ENCODE measurements at places on chromosomes 2 and 18.

- no peak for DNase-seq
Measured at GRCh38 chr2:236813766-236814165, 244.1 kb downstream of the ACKR3 start.

- no peak for DNase-seq
Measured at GRCh38 chr2:239531456-239532241, 130.8 kb upstream of the HDAC4 start.

DNA sequence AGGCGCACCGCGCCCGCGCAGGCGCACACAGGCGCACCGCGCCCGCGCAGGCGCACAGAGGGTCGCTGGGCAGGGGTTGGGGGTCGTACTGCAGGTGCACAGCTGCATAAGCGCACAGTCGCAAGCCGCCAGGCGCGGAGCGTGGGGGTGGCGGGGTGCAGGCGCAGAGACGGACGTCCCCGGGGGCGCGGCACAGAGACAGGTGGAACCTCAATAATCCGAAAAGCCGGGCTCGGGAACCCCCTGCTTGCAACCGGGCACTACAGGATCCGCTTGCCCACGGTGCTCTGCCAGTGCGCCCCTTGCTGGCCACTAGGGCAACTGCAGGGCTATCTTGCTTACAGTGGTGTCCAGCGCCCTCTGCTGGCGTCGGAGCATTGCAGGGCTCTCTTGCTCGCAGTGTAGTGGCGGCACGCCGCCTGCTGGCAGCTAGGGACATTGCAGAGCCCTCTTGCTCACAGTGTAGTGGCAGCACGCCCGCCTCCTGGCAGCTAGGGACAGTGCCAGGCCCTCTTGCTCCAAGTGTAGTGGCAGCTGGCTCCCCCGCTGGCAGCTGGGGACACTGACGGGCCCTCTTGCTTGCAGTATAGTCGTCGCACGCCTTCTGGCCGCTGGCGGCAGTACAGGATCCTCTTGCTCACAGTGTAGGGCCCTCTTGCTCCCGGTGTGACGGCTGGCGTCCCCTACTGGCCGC lies 34.9 kb downstream of the FAM110C start:
- peak; percentile 47 for DNase-seq

GRCh38 chr18:46464926-46465655 lies 191.9 kb downstream of the LOXHD1 start:
- DNase-seq: no peak

GRCh38 chr2:170313347-170313991 lies 135.5 kb downstream of the MYO3B start:
- DNase-seq: no peak

GRCh38 chr2:51918113-51918512 lies 886.2 kb upstream of the NRXN1 start:
- DNase-seq: no peak

GRCh38 chr18:79599441-79599931 lies 80.1 kb upstream of the CTDP1 start:
- DNase-seq: no peak

DNA sequence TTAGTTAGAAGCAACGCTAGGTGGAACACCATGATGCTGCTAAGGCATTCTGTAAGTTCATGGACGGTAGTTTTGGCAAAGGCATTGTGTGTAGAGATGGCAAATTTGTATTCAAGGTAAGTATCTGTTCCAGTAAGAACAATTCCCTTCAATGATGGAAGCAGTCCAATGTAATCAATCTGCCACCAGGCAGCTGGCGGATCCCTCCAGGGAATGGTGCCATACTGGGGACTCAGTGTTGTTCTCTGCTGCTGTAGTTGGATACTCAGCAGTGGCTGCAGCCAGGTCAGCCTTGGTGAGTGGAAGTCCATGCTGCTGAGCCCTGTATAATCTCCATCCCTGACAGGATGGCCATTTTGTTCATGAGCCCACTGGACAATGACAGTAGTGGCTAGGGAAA lies 62.8 kb downstream of the ARL6IP6 start:
- DNase-seq: no peak

GRCh38 chr18:53402670-53403069 lies 821.8 kb downstream of the MBD2 start:
- no peak for DNase-seq
